Type B pancreatic cell (in vitro differentiated cells): ENCODE measurements at places on chromosomes 6 and 20.

- H3K4me1 ChIP-seq, result no peaks in the 10 kb centered on the region
- no peaks in the 10 kb centered on the region for H3K27me3 ChIP-seq
- DNase-seq, result no peak
- no peak overlapping the region for H3K4me3 ChIP-seq
Observed at GRCh38 chr20:19096843-19097242, 115.6 kb upstream of the SLC24A3 start.

- no peak overlapping the region for H3K27ac ChIP-seq
- H3K4me1 ChIP-seq, result peaks cover 4% of the 10 kb centered on the region
- DNase-seq, result no peak
- no peaks in the 10 kb centered on the region for H3K36me3 ChIP-seq
Observed at GRCh38 chr6:132070356-132070755, 119.2 kb upstream of the CCN2 start.

DNA sequence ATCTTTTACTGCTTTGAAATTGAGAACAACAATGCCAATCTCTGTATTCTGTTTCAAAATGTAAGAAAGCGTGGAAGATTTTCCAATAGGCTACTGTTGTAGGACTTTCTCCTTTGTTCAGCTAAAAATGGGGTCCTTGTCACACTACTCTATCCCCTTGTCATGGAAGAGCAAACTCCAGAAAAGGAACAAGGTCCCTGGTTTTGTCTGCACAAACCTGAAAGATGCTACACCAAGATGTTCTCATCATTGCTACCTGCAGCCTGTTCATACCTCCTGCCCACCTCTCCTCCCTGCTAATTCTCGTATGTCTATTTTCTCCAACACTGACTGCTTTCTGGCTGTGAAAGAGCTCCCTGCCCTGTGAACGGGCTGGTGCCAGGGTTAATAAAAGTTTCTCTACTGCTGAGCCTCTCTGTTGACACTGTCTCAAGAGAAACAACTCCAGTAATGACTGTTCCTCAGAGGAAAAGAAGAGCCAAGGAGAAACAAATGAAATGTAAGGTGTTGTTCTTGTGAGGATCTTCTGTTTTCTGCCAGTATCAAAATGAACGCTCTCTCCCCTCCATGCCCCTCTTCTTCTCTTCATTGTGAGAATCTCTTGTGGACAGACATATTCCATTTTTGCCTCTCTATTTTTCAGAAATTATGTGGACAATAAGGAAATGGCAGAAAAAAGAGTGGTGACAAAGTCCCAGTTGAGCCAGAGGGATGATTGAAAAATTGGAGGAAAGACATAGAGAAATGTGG is 287.1 kb downstream of the ADGB start:
- H3K4me1 ChIP-seq, result peaks cover 26% of the 10 kb centered on the region
- H3K4me3 ChIP-seq, result no peak overlapping the region
- no peak for DNase-seq
- no peaks in the 10 kb centered on the region for H3K36me3 ChIP-seq
- H3K27ac ChIP-seq, result no peak overlapping the region
- H3K27me3 ChIP-seq, result no peaks in the 10 kb centered on the region

DNA sequence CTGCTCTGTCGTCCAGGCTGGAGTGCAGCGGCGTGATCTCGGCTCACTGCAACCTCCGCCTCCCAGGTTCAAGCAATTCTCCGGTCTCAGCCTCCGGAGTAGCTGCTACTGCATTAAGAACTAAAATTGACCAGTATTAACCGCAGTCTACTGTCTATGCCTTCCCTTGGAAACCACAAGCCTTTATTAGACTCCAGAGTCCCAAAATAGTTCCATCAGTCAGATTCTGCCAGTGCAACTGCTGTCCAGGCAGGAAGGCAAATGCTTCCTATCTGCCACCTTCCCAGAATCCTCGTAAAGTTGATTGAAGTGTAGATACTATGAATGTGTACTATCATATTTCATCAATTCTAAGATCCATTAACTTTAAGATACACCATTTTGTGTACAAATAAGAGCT is 16.7 kb downstream of the KAT14 start:
- H3K4me3 ChIP-seq, result no peak overlapping the region
- H3K27me3 ChIP-seq, result no peaks in the 10 kb centered on the region
- no peaks in the 10 kb centered on the region for H3K4me1 ChIP-seq
- DNase-seq, result no peak
- no peak overlapping the region for H3K27ac ChIP-seq

DNA sequence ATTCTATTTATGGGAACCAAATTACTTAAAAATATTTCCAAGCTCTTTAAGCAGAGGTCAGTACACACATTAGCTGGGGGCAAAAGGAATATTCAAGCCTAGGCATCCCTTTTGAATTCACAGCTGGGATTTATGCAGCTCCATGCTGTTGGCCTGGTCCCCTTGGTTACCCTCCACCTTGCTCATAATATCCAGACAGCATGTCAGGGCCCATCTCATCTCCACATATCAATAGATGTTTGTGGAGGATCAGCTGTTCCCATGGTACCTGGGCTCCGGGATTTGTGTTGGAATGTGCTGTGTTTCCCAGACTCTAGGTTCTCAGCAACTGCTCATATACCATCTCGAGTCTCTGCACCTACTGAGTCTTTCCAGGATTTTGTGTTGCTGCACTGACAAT is 534.8 kb downstream of the BMP2 start:
- H3K36me3 ChIP-seq, result no peaks in the 10 kb centered on the region
- H3K4me3 ChIP-seq, result no peak overlapping the region
- H3K27ac ChIP-seq, result no peak overlapping the region
- H3K4me1 ChIP-seq, result no peaks in the 10 kb centered on the region
- H3K27me3 ChIP-seq, result peaks cover 3% of the 10 kb centered on the region

- H3K36me3 ChIP-seq, result no peaks in the 10 kb centered on the region
- no peak overlapping the region for H3K4me3 ChIP-seq
- peaks cover 12% of the 10 kb centered on the region for H3K4me1 ChIP-seq
- no peaks in the 10 kb centered on the region for H3K27me3 ChIP-seq
- no peak overlapping the region for H3K27ac ChIP-seq
Observed at GRCh38 chr20:5135363-5136012, 8.7 kb downstream of the CDS2 start.

GRCh38 chr6:169454204-169454871 is 200.7 kb upstream of the THBS2 start:
- no peak overlapping the region for H3K4me3 ChIP-seq
- peaks cover 29% of the 10 kb centered on the region for H3K4me1 ChIP-seq
- DNase-seq, result no peak
- H3K36me3 ChIP-seq, result no peaks in the 10 kb centered on the region

GRCh38 chr6:125307964-125308615 is 6.3 kb upstream of the HDDC2 start:
- H3K36me3 ChIP-seq, result no peaks in the 10 kb centered on the region
- no peak overlapping the region for H3K4me3 ChIP-seq
- H3K27me3 ChIP-seq, result peaks cover 3% of the 10 kb centered on the region
- no peak for DNase-seq
- H3K4me1 ChIP-seq, result peaks cover 14% of the 10 kb centered on the region

- H3K27me3 ChIP-seq, result peaks cover 11% of the 10 kb centered on the region
- no peak overlapping the region for H3K4me3 ChIP-seq
- no peaks in the 10 kb centered on the region for H3K36me3 ChIP-seq
- H3K4me1 ChIP-seq, result no peaks in the 10 kb centered on the region
Observed at GRCh38 chr6:146364816-146365594, 178.6 kb upstream of the RAB32 start.

DNA sequence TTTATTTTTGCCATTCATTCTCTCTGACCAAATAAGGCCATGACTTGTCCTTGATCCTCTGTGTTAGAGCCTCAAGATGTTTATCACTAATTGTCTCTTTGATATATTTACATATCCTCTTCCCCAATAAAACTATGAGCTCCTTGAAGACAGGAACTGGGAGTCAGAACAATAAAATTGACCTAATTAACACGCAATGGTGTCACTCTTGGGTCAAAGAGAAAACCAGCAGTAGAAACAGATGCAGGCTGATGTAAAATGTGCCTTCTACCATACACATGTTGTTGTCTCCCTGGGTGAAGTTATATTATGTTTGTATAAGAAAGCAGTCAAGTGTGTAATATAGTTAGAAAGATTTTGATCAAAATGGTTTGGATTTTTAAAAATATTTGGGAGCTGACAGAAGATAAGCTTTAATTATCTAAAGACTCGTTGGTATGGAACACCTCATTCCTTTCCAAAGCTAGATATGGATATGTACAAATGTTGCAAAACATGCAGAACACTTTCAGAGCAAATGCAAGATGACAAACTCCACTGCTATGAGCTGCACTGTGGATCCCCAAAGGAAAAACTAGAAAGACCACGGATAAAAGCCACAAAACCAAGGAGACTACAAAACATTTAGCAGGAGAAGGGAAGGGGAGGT is 109.7 kb upstream of the STMND1 start:
- DNase-seq, result no peak
- no peak overlapping the region for H3K4me3 ChIP-seq
- no peaks in the 10 kb centered on the region for H3K4me1 ChIP-seq
- H3K27ac ChIP-seq, result no peak overlapping the region

DNA sequence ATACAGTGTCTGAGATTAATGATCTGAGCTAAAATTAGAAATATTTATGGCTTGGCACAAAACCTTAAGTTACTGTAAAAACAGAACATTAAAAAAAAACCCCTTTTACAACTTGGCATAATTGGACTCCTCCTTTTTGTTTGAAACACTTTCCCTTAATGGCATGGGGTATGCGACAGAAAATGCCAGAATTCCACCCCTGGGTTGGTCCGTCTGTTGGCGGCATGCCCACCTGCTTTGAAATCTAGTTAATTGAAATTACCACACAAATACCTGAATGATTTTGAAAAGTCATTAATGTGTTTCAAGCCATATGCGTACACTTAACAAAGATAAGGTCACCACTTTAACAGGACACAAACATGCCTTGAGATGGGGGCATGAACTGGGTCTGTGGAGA is 175.1 kb upstream of the FOXQ1 start:
- no peak for DNase-seq
- H3K4me1 ChIP-seq, result peaks cover 11% of the 10 kb centered on the region
- no peaks in the 10 kb centered on the region for H3K27me3 ChIP-seq
- no peaks in the 10 kb centered on the region for H3K36me3 ChIP-seq
- no peak overlapping the region for H3K4me3 ChIP-seq
- no peak overlapping the region for H3K27ac ChIP-seq
